ENCODE measurements at places on chromosomes 2 and 18.

- DNase-seq: no peak
These were observed 731.5 kb downstream of the LRP1B start for GRCh38 chr2:141399270-141399669.

DNA sequence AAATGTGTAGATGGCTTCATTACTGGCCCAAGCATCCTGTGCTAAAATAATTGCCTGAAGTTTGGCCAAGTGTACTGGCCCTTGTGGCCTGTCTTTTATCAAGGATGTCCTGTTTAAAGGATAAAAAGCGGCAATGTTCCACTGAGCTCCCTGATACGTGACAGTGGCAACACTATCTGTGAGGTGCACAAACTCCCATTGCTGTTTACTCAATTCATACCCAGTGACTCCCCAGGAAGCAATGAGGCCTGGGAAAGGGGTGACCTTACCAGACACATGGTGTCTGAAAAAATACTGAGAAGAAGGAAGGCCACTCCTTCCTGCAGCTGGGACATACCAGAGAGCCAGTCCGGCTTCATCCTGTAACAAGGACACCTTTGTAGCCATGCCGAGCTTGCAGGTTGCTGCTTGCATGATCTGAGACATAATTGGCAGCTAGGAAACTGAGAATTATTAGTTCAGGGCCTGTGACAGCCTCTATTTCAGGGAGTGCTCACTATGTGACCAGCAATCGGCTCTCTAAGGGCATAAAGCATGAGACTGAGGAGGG is 198.5 kb upstream of the LRATD1 start:
- DNase-seq: no peak

DNA sequence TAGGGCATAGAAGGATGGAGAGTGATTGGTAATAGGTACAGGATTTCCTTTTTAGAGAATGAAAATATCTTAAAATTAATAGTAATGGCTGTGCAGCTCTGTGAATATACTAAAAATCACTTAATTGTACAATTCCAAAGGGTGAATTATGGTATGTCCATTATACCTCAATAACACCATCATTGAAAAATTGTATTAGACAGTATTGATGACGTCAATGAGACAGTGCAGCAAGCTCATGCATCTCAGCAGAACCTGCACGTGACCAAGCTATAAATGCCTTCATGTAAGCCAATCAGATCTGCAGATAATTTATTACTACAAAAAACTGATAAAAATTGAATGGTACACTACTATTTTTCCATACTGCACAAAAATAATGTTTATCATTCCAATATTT is 354.4 kb upstream of the CDH19 start:
- DNase-seq: no peak

DNA sequence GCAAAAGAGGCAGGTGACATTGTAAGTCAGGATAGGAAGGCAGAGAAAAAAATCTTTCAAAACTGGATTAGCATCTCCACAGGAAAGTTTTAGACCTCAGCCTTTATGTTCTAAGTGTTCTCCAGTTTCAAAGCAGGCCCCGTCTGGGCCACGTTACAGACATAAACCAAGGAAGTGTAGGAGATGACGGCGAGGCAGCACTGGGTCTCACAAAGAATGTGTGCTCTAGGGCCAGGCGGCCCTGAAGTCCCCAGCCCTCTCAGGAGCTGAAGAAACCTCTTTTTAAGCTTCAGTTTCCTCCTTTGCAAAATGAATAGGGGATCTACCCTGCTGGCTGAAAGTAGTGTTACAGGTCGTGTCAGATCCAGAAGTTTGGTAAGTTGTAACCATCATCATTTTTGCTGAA is 81.7 kb downstream of the SPRED2 start:
- no peak for DNase-seq

- DNase-seq: no peak
These were observed 5.0 kb upstream of the ATP6V1B1 start for GRCh38 chr2:70930371-70931329.
